Activated T-helper 17 cell treated with anti-CD3 and anti-CD28 coated beads, Interleukin-2, amount 50 U/mL, for 72 hours (primary cell): ENCODE measurements at places on chromosomes 4 and X. TPM values are rescaled to one million over a fixed set of nuclear protein-coding genes. Genes with fewer than 3 reads are reported as not detected.

DNA sequence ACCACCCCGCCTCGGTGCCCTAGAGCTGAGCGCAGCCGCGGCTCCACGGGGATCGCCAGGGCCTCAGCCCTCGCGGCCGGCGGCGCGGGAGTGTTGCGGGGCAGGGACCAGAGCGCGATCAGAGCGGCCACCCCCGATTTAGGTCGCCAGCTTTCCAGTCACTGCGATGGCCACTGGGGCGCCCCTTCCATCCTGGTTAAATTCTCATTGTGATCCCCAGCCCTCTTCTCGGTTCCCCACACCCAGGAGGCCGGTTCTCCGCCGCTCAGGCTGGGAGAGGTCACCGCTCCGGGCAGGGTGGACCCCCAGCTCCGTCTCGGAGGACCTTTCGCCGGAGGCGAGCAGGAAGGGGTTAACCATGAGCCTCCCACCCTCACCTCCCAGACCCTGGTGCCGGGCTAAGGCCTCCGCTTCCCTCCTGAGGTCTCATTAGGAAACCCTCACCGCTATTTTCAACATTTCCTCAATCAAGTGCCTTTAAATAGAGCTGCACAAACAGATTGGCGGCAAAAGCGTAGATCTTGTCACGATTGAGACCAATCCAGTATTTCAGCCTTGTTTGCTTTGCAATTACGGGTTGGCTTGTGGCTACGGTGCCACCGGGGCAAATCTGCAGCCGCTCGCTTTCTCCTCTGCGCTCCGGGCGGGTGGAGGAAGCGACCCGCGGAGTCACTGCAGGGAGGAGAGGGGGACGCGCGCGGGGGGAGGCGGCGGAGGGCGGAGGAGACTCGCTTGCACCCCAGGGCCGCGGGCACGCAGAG is 8.3 kb upstream of the HAND2 start:
- no peak for ATAC-seq

DNA sequence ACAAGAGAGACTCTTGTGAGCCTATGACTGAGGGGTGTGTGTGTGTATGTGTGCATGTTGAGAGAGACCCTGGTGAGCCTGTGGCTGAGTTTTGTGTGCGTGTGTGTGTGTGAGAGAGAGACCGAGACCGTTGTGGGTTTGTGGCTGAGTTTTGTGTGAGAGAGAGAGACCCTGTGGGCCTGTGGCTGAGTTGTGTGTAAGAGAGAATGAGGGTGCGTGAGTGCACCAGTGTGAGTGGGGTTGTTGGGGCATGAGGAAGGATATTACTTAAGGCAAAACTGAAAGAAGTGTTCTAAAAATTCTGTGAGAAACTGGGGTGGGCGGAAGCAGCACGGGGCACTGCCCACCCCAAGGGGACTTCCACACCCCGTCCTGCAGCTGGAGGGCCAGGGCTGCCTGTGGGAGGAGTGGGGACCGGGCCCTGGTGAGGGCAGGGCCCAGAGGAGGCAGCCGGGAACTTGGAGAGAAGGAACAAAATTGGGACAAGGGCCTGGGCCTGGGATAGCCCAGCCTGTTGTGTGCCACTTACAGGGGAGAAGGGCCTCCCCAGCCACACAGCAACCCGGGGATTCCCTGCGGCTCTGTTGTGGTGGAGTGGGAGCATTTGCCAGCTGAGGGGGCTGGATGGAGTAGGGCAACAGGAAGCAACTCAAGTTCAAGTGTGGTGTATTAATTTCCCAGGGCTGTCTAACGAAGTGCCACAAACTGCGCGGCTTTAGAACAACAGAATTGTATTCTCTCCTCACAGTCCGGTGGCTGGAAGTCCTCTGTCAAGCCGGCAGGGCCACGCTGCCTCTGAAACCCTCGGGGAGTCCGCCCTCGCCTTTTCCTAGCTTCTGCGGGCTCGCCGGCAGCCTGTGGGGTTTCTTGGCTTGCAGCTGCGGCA is 22.1 kb downstream of the TMEM131L start:
- ATAC-seq = peak; percentile 62

The C4orf50 gene
- total RNA-seq = 0.34 TPM

The HS3ST1 gene
- 0.05 TPM for total RNA-seq

DNA sequence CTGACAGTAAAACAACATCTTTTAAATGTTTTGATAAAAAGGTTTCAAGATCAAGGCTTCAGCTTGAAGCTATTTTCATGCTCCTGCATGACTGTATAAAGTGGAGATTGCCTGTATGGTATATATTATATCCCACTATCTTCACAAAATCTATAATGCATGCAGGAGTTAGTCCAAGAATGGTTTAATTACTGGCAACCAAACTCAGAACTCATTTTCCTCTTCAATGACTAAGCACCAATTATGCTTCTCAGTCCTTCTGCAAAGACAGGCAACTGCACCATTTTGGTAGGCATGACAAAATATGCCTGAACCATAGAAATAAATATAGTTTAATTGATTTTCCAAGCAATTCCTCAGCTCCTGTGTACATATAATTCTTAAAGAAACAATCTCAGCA is 54.5 kb downstream of the NPY5R start:
- no peak for ATAC-seq
